ENCODE measurements at places on chromosomes 3 and 15.
A peak's percentile ranks its signal among the peaks of the same experiment; 100 is the strongest.

DNA sequence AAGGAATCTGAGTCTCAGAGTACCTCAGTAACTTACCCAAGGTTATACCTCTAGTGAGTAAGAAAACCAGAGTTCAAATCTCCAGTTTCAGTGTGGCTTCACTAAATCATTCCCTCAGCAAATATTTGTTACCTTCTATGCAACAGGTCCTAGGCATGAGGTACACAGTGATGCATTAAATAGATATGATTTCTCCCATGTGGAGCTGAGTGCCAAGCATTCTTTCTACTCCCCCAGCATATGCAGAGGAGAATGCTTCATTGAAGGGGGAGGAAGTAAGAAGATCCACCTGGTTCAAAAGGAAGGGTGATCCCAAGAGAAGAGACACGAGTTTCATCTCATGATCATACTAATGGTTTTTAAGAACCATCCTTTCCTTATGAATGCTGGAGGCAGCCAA lies 6.8 kb upstream of the MTHFS start:
- DNase-seq: no peak

GRCh38 chr3:18556503-18557135 lies 131.5 kb upstream of the SATB1 start:
- DNase-seq: no peak

DNA sequence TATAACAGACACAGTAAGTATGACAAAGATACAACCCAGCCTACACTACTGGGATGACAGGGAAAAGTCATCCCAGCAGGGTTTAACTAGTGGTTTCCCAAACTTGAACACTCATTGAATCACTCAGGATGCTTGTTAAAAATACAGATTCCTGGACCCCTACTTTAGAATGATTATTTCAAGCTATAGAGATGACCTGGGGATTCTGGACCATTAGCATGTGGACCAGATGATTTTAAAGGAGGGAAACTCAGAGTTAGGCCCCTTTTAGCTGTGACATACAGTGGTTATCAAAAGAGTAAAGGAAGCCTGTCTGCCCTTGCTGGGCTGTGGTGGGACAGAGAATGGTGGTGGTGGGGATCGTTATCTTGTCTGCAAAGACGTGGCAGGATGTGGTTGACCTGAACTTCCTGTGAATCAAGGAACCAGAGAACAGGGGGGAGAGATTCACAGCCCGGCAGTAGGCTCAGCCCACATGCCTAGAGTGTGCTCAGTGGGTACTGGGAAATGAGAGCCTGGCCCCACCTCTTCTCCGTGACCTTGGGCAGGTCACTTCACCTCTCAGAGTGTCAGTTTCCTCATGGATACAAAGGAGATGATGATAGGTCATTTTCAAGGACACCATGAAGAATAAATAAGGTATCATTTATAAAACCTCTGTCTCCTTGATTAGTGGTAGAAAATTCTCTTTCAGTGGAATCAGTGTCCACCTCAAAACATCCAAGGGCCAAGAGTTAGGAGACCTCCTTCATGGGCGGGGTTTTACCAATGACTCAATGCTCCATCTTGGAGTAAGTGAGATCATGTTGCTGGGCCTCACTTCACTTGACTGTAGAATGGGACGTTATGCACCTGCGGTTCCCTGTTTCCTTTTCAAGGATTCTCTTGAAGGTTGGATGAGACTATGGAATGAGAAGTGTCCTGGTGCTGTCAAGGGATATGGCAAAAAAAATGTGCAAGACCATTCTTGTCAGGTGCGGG lies 306.5 kb downstream of the RPLP1 start:
- DNase-seq: no peak

DNA sequence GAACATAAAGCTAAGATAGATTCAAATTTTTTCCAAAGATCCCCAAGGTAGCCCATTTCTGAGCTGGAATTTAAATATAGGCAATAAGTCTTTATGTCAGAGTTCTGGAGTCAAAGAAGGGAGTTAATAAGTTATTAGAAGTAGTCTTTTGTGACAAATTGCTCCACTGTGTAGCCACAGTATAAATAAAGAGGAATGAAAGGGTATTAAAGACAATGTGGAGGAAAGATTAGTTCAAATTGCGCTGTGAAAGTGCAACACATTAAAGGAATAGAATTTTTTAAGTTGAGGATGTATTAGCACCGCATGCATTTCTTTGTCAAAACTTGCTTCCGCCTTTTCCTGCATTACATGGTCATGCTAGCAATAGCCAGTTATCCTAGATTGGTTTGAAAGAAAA lies 666.6 kb upstream of the CCDC54 start:
- DNase-seq: no peak

GRCh38 chr3:77042882-77043281 lies 3.0 kb downstream of the ROBO2 start:
- DNase-seq: peak; percentile 41

DNA sequence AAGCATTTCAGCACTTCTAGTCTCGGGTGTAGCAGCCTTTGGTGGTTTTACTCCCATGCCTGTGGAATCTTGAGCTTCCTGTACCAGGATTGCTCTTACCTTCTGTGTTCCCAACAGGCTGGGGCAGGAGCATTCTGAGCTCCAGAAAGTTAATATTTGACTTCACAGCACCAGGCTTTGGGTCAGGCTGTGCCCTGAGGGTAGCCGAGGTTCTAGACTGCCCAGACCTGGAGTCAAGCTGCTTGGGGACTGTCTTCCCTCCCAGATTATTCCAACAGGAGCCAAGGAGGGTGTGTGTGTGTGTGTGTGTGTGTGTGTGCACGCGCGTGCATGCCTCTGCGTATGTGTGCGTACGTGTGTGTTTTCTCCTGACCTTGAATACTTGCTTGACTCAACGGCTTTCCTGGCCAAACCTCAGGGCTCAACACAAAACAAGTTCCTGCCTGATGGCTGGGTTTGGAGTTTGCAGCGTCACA lies 94.8 kb downstream of the FLNB start:
- DNase-seq: no peak

- no peak for DNase-seq
These were observed 63.1 kb downstream of the MYH15 start for GRCh38 chr3:108447096-108447847.

DNA sequence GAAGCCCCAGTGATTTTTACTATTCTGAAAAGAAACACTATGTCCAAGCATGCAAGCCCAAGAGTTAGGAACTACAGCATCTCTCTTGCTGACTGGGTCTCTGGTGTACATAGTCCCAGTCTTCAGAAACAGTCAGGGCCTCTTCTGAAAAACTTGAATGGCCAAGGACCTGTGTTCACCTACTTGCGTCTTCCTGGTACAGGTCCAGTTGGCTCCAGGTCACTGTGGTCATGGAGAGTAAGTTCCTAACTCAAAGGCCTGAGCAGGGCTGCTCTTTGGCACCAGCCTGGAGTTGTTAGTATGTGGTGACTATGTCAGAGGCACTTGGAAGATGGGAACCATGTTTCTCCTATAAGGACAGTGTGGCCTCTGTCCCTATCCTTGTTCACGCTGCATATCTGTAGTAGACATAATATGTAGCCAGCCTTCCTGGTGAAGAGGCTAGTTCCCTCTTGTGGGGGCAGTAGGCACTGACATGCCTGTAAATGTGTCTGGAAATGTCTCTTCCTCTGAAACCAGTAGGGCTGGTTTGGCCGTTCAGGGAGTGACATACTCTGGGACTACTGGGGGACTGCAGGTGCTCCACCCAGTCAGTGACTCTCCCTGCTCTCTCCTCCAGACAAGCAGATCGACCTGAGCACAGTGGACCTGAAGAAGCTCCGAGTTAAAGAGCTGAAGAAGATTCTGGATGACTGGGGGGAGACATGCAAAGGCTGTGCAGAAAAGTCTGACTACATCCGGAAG lies 2.6 kb upstream of the RBM15B start:
- peak; percentile 8 for DNase-seq

DNA sequence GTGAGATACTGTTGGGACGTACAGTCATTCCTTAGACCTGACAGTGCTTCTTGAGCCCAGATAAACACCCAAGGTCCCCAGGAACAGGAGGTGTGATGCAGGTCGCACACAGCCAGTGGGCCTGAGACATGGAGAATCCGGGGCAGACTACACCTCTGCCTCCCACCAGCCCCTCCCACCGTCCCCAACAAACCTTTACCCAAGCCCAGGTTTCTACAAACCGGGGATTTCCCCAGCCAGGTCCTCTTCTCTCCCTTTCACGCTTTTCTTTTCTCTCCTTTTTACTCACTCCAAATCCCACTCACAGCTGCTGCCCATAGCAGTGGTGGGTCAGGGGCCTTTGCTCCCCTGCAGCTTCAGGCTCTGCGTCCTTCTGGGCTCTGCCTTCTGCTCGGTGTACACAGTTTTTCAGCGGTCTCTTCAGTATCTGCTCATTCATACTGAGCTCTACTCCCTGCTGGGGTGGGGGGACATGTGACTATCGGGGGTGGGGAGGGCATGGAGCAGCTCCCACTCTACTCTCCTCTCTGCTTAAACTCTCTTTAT lies 4.8 kb upstream of the PCSK6 start:
- DNase-seq: no peak

Measured in SHP77 (cell line).